ENCODE measurements at places on chromosomes 1 and 21. TPM values are rescaled to one million over a fixed set of nuclear protein-coding genes. Genes with fewer than 3 reads are reported as not detected.

GRCh38 chr1:67947114-67947513 is 103.3 kb downstream of the DIRAS3 start:
- DNase-seq, result peak; percentile 46

- no peak for DNase-seq
These were observed 346.8 kb downstream of the KIF26B start for GRCh38 chr1:245501633-245502032.

DNA sequence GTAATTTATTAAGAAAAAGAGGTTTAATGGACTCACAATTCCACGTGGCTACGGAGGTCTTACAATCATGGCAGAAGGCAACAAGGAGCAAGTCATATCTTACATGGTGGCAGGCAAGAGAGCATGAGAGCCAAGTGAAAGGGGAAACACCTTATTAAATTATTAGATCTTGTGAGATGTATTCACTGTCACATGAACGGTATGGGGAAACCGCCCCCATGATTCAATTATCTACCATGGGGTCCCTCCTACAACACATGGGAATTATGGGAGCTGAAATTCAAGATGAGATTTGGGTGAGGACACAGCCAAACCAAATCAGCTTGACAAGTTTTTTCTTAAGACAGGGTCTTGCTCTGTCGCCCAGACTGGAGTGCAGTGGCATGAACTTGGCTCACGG is 14.3 kb downstream of the DAP3 start:
- DNase-seq, result no peak

DNA sequence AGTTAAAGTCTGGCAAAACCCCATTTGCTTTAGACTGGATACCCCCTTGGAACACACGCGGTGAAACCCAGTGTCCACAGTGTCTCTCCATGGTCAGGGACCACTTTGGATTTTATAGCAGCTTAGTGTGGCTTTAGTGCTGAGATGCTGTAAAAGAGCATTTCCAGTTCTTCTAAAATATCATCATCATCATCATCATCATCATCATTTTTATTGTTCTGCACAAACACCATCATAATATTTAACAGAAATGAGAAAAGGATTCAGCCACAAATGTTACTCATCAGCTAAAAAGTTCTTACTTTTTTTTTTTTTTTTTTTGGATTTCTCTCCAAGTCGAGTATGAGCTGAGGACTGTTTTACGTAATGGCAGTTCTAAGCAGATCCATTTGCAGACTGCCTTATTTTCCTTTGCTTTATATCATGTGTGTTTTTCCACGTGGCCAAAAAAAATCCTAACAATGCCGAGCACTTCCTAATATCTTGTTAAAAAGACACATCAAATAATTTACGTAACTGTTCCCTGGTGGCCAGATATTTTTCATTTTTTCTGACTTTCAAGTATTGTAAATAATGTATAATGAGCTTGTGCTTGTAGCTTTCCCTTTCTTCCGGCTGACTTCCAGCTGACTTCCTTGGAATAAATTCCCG is 62.8 kb downstream of the EVA1C start:
- DNase-seq, result no peak

DNA sequence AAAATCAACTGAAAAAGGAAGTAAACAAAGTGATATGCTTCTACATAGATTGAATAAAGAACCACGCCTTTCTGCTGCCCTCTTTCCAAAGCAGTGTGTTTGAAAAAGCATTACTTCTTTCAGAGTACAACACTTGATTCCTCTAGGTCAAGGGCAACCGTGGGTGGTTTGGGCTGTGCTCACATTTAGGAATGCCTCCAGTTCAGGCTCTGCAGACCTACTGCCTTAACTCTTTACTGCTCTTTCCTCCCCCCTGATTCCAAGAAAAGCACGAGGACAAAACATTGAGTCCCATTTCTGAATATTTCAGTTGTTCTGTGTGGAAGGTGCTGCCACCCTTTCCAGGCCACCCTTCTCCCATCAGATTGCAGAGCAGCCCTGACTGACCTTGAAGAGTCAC is 45.2 kb downstream of the ADAMTS1 start:
- no peak for DNase-seq

DNA sequence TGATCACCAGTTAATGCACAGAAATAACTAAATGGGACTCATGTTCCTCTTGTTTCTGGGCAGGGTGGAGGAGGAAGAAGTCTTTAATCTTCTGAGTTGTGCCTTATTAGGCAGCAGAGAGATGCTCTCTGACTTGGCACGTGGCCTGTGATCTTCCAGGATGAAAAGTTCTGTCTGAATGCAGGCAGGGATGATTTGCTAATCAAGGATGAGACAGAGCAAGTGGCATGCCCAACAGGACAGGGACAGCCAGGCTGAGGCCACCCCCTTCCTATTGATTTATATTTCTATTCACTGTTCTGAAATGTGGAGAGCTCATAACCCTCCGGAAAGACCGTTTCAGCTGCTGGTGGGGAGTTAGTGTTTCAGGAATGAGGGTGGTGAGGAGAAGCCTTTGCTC is 477.8 kb upstream of the CAMK1G start:
- DNase-seq, result no peak

Gene GPR52
- total RNA-seq, result 9.2 TPM

Gene CDA
- 0.83 TPM for total RNA-seq
